ENCODE measurements at places on chromosomes 11 and 22.
A peak's percentile ranks its signal among the peaks of the same experiment; 100 is the strongest.

GRCh38 chr11:87368858-87369480 is 331.2 kb downstream of the TMEM135 start:
- DNase-seq: no peak

GRCh38 chr11:128232588-128232987 is 354.8 kb downstream of the ETS1 start:
- DNase-seq: peak; percentile 74

GRCh38 chr11:56916162-56916561 is 72.6 kb upstream of the OR5AK2 start:
- no peak for DNase-seq

DNA sequence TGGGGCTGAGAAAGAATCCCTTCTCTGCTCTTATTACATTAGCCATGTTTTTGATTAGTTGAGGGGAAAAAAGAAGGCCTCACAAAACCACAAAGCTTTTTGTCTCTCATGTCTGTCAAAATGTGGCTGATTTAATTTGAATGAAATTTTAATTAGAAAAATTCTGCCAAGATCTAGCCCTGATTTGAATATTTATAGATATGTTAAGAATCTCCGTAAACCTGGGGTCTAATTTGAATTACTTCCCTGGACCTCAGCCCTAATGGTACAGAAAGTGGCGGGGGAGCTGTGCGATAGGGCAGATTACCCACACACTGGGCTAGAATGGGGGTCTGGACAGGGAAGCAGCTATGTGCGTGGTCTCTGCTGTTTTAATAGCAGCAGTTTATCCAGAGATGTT is 141.3 kb upstream of the TTC12 start:
- DNase-seq: no peak

- no peak for DNase-seq
Measured at GRCh38 chr22:35914665-35915476, 113.8 kb downstream of the RBFOX2 start.

DNA sequence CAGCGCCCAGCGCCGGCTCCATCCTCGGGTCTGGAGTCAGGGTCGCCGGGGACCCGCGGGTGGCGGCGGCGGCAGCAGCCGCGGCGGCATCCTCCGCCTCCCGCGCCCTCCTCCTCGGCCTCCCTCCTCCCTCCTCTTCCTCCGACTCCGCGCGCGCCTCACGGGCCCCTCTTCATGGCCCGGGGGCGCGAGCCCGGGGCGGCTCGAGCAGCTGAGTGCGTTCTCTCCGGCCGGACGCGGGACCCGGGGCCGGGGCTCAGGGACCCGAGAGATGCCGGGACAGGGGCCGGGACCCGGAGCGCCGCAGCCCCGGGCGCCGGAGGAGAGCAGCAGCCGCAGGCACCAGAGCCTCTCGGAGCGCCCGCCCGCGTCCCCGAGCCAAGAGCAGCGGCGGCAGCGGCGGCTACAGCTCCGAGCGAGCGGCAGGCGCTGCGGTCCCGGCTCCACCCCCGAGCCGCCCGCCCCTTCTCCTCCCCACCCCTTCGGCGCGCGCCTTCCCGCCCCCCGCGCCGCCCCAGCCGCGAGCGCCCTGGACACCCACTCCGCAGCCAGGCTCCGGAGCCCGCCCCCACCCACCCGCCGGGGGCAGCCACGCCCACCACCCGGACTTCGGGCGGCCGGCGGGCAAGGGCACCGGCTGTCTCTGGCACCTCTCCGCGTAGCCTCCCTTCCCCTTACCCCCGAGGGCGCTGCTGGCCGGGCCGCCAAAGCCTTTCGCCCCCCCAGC is at the start of gene CHST1:
TSS of gene CHST1 (minus strand) at position 417 of the 727 bp plus-strand sequence. CDS start 14,699 bp downstream, outside the sequence.
- no peak for DNase-seq

- DNase-seq: no peak
Measured at GRCh38 chr22:38098410-38099249, 11.9 kb downstream of the BAIAP2L2 start.

GRCh38 chr22:43136255-43136654 is 6.9 kb downstream of the MCAT start:
- peak; percentile 28 for DNase-seq

GRCh38 chr11:132125988-132126871 is 755.8 kb downstream of the NTM start:
- DNase-seq: no peak

- no peak for DNase-seq
Measured at GRCh38 chr22:32552521-32552920, 77.9 kb downstream of the FBXO7 start.

DNA sequence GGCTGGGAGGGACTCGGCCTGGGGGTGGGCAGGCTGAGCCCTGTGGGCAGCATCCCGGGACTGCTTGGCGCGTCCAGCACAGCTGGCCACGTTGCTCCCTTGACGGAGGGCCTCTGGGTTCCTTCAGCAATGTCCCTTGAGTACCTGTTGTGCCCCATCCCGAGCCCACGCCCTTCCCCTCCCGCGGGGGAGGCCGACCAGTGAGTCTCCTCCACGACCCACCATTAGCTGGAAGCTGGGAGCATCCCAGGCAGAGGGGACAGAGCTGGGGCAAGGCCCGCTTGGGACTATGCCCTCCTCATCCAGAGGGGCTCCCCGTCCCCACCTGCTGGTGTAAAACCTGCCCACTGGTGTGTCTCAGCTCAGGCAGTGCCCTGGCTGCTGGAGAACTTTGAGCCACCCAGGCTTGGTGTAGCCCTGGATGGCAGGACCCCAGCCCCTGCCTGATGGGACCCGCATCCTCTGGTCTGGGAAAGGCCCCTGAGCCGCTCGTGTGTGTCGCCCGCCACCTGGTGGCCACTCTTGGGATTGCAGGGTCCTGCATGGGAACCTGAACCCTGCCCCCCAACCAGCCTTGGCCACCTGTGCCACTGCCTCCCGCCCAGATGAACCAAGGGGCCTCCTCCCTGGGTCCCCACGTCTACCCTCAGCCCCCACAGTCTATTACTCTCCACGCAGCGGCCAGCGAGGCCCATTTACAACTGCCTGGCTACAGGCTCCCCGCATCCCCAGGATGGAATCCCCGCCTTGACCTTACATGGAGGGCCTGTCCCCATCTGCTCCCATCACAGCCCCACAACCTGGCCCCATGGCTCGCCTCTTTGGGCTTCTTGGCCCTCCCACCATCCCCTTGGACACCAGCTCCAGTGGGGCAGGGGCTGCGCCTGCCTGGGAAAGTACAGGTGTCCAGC is 16.6 kb upstream of the ARHGAP8 start:
- DNase-seq: peak; percentile 85

GRCh38 chr22:31954535-31955523 is 10.5 kb downstream of the YWHAH start:
- no peak for DNase-seq

DNA sequence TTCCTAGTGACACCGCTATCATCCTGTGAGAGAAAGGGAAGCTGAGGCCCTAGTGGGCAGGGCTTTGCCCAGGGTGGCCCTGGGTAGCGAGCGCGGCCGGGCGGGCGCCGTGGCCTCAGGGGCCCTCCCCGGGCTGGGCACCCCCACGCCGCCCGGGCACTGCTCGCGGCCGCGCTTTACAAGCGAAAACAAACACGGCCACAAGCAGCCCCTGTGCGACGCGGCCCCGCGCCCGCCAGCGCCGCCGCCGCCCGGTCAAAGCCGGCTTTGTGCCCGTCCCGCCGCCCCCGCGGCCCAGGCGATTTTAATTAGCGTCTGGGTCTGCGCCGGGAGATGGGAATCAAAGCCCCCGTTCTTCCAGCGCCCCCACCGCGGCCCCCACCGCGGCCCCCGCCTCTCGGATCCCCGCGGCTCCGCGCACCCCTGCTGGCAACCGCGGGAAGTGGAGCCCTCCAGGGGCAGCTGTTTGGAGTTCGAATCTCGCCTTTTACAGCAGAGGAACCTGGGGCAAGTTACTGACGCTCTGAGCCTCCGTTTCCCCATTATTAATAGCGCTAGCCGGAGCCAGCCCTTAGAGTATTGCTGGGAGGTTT is 47.9 kb downstream of the CHRDL2 start:
- DNase-seq: no peak
